ENCODE measurements at places on chromosomes 1 and 21.
A peak's percentile ranks its signal among the peaks of the same experiment; 100 is the strongest.

GRCh38 chr1:184974056-184974836, at the start of gene NIBAN1:
Gene NIBAN1, minus strand, starts transcription at chr1:184974508. Its CDS starts 152 bp downstream, at chr1:184974356.
- DNase-seq: peak; percentile 48

DNA sequence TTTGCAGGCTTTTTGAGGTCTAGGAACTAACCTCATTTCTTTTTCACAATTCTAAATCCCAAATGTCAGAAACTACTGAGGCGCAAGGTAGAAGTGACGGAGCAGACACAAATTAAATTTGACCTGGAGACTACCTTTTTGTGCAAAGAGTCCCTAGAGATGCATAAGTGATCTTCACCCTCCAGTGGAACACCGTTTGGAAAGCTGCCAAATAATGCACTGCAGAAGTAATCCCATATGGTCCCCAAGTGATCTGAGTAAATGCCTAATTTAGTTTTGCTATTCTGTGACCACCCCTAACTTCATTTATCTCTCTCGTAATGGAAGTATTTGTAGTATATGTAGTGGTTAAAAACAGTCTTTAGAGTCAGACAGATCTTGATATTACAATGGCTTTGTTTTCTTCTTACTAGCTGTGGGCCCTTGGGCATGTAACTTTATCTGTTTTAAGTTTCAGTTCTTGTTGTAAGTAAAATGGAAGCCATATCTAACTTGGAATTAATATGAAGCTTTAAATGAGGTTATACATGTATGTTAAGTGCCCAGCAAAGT, 70.4 kb upstream of the IPO9 start:
- no peak for DNase-seq

GRCh38 chr1:74771913-74772515, 39.1 kb downstream of the TYW3 start:
- peak; percentile 71 for DNase-seq

DNA sequence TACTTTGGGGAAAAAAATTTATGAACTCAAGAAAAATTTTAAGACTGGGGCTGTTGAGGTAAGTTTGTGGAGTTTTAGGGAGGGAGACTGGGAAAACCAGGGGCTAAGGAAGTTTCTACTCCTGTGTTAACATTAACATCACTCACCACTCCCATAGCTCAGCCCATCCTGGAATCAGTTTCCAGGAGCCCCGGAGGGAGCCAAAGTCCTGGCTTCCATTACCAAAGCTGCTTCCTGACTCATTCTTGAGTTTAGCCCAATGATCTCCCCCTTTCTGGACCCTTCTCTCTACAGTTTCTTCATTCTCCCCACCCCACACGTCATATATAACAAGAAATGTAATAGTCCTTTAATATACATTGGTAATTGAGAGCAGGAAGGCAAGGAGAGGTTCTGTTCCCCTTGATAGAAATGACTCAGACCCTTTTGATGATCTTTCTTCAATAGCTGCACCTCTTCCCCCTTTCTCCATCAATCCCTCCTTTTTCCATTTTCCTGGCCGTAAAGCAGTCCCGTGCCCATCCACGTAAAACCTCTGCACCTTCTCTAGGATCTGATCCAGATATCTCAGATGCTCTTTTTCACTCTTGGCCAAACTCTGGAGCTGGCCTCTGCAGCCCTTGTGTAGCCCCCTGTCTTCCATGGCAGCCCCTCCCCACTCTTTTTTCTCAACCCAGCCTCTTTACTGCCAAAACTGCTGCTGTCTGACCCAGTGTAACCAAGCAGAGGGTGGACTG, 4.6 kb upstream of the PIAS3 start:
- no peak for DNase-seq

- peak; percentile 21 for DNase-seq
Measured at GRCh38 chr1:24557711-24558131, 1.8 kb downstream of the NCMAP start.

GRCh38 chr1:151474745-151475144, 15.5 kb upstream of the POGZ start:
- no peak for DNase-seq

All from H4 (cell line).